Hepatocyte (in vitro differentiated cells): ENCODE measurements at places on chromosomes 1 and 21. TPM values are rescaled to one million over a fixed set of nuclear protein-coding genes. Genes with fewer than 3 reads are reported as not detected.

DNA sequence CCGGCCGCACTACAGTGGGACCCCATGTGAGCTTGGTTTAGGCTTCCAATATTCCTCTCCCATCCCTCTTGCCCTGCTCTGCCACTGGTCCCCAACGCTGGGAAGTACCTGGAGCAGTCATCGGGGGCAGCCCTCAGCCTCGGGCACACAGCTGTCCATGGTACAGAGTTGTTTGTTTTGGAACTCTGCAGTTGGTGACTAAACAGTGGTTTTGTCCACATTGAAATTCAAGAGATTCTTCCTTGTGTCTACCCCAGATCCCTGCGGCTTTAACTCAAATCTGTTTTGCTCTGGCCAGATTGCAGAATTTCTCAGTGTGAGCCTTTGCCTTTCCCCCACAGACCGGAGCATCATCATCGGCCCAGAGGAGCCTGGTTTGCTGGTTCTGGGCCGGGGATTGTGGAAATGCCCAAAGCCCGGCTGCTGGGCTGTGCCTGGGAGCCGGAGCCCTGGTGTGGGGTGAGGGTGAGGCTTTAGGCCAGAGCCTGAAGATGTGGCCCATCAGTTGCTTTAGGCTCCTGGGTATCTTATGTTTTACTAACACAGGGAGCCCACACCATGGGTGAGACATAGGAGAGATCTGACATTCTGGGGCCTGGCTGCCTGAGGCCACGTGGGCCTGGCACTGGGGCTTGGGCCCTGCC, 93.2 kb downstream of the ARHGEF10L start:
- H3K36me3 ChIP-seq: no peaks in the 10 kb centered on the region
- no peaks in the 10 kb centered on the region for H3K4me1 ChIP-seq
- no peak overlapping the region for H3K4me3 ChIP-seq
- H3K27me3 ChIP-seq: no peaks in the 10 kb centered on the region
- DNase-seq: no peak

DNA sequence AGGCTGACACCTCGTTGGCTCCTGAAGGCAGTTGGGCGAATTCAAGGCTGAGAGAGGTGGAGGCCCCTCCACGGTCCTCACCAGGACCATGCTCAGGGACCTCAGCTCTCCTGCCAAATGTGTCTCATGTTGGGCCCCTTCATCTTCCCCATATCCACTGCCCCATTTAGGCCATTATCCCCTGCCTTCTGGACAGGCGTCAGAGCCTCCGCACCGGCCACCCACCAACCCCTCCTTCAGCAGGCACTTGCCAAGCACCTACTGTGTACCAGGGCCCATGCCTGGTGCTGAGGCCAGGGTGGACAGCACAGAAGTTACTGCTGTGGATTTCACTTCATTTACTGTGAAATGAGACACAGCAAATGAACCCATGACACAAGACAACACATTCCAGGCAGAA, 325.8 kb downstream of the MATN1 start:
- no peak overlapping the region for H3K4me3 ChIP-seq
- no peaks in the 10 kb centered on the region for H3K27me3 ChIP-seq
- H3K4me1 ChIP-seq: no peaks in the 10 kb centered on the region

DNA sequence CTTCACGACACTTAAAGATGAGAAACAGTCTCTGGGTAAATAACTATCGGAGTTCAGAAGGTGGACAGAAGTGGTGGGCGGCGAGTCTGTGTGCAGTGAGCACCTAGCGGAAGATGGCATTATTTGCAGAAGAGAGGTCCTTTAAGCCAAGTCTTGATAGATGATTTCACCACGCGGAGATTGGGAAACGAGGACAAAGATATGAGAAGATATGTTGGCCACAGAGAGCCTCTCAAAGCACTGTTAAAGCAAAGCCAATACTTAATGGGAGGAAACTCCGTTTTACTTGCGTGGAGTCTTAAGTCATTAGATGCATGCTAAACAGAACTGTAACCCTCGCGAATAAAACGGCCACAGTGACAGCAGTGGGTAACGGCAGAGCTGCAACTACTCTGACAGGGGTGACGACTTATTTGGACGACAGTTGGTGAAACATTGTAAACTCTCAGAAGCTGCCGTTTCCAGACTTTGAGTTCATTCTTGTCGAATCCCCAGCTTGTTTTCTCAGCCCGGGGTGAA, 577 bp upstream of the CEP350 start:
- H3K27ac ChIP-seq: peak overlapping the region; percentile 87
- no peaks in the 10 kb centered on the region for H3K36me3 ChIP-seq

DNA sequence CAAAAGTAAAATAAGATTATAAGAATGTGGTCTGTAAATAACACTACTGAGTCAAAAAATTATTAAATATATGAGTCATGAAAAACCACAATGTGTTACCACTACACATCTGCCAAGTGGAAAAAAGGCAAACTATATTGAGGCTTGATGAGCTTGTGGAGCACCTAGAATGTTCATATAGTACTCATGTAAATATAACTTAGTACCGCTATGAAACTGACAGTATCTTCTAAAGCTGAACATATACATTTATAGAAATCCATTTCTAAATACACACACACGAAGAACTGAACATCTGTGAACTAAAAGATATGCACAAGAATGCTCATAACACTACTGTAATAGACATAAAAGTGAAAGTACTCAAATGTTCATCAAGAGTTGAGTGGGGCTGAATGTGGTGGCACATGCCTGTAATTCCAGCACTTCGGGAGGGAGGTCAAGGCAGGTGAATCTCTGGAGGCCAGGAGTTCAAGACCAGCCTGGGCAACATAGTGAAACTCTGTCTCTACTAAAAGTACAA, 18.5 kb upstream of the GBP3 start:
- H3K36me3 ChIP-seq: no peaks in the 10 kb centered on the region
- H3K27ac ChIP-seq: no peak overlapping the region
- H3K4me1 ChIP-seq: peaks cover 10% of the 10 kb centered on the region
- DNase-seq: no peak
- H3K4me3 ChIP-seq: no peak overlapping the region

The FOXO6 gene
- 0.80 and 1.4 TPM in 2 replicates for total RNA-seq

The ACOT11 gene
- total RNA-seq: 6.7 and 13.8 TPM in 2 replicates

The TPTE gene
- total RNA-seq: not detected in 2 replicates

The SYNC gene
- total RNA-seq: 7.6 and 9.0 TPM in 2 replicates

The ADAM30 gene
- total RNA-seq: not detected in 2 replicates

The TLR5 gene
- 0.88 and 1.9 TPM in 2 replicates for total RNA-seq

The ADAMTS1 gene
- total RNA-seq: 110 and 113 TPM in 2 replicates

DNA sequence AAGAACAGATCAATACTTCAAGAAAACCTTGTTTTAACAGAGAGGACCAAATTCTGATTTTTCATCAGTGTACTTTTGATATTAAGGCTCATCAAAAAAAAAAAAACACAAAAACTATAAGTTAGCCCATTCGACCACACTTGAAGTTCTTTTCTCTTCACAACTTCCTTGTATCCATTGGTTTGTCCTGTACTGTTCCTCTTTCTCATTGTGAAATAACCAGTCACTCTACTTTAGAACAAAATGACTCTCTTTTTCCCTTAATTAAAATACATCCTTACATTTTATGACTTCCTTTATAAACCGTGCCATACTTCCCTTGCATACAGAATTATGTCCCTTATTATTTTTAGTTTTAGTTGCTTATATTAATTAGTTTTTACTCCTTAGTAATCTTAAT, 8.4 kb downstream of the QSOX1 start:
- H3K4me3 ChIP-seq: no peak overlapping the region
- peaks cover 12% of the 10 kb centered on the region for H3K4me1 ChIP-seq
- H3K36me3 ChIP-seq: no peaks in the 10 kb centered on the region
- H3K27ac ChIP-seq: no peak overlapping the region
- no peak for DNase-seq
- no peaks in the 10 kb centered on the region for H3K27me3 ChIP-seq
